AG09319 (cell line): ENCODE measurements at places on chromosomes 7 and 10.

GRCh38 chr7:102410123-102410522 is 14.0 kb downstream of the PRKRIP1 start:
- DNase-seq, result no peak

- DNase-seq, result no peak
Observed at GRCh38 chr10:24463611-24464426, 254.9 kb downstream of the KIAA1217 start.

DNA sequence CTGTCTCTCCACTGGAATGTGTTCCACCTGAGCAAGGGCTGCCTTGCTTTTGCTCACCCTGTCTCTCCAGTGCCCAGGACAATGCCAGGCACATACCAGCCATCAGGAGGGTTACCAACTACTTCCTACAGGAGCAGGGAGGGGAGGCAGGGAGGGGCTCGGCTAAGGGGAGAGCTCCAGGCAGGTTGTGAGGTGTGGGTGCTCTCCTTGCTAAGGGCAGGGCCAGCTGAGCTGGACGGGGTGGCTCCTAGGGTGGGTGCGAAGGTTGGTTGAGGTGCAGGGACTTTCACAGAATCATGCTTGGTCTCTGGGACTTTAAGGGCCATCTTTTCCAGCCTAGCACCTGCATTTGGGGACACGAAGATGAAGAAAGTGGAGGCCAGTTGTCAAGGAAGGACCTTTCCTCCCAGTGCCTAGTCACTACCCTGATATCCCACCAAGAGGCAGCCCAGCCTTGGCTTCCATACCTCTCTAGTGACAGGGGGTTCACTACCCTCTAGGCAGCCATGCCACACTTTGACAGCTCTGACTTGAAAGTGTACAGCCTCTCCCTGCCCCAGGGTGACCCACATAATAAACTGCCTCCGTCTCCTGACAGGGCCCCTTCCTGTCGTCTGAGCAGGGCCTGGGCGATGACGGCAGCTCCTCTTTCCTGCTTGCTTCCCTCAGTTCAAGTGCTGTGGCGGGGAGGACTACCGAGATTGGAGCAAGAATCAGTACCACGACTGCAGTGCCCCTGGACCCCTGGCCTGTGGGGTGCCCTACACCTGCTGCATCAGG is 46.5 kb downstream of the TSPAN15 start:
- no peak for DNase-seq

GRCh38 chr10:103257812-103258211 is 12.1 kb downstream of the RPEL1 start:
- DNase-seq, result no peak

DNA sequence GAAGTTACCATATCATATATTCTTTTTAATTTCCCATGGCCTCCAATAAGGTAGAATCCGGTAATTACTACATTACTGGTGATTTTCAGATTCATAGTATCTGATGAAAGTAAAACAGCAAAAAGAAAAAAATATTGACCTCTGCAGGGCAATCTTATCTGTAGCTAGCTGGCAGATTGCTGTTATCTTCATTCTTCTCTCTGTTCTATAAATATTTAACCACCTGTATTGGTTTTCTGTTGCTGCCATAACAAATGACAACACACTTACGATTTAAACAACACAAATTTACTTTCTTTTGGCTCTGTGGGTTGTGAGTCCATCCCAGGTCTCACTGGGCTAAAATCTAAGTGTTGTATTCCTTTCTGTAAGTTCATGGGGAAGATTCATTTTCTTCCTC is 164.5 kb downstream of the ZEB1 start:
- DNase-seq, result no peak

DNA sequence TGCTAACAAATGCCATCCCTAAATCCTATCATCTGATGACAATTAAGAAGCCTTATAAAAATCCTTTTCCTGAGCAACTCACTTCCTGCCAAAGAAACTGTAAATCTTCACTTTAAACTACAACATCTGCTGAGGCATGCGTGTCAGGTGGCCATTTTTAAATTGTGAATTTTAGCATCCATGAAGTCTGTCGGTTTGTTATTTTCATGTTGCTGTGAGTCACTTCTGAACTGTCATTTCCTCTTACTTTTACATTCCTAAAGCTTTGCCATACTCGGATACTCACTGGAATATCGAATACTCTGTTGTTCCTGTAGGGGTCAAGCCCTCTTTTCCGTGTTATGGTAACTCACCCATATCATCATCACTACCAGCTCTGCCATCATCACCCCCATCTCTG is 34.3 kb upstream of the TMEM26 start:
- no peak for DNase-seq

GRCh38 chr10:44382981-44383748 is 1.7 kb downstream of the CXCL12 start:
- no peak for DNase-seq

DNA sequence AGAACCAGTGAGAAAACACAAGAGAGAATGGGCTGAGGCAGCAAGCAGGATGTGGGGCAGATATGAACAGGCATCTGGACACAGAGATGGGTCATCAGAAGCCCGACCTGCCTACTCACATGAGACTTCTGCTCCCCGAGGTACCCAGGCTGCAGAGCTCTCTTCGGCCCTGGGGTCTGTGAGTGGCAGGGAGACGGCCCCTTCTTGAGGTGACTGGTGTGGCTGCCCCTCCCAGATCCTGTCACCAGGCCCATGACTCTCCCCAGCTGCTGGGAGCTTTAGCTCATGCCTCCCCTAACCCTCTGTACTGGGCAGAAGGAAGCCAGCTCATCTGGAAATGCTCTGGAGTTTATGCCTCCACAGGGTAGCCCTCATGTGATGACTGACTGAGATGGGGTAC is 157.6 kb upstream of the PCBD1 start:
- no peak for DNase-seq

GRCh38 chr7:18532813-18533212 is 37.3 kb downstream of the HDAC9 start:
- no peak for DNase-seq

DNA sequence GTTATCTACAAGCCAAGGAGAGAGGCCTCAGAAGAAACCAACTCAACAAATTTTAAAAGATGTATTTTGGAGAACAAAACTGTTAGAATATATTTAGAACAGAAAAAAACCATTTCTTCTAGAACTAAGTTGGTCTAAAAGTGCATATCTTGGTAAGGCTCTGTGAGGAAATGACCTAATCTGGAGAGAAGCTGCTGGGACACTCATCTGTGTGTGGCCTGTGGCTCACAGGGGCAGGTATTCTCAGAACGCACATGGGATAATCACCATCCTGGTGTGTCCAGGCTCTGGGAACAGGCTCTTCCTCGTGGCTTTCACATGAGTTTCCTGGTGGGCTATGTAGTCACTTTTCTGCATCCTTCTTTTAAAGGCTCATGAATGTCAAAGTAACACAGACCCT is 38.1 kb upstream of the PRSS1 start:
- no peak for DNase-seq

DNA sequence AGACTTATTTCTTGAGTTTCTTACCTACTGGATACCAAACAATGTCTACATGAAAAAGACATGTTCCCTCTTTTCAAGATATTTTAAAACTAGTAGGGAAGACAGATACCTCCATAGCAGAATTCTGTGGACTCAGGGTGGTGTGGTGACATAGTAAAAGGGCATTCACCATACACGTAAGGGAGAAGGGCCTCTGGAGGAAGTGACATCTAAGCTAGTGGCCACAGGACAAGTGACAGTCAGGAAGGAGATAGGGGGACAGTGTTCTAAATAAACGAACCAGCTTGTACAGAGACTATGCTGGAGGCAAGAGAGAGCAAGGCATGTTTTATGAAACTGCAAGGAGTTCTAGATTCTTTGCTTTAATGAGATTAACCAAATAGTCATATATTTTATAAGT is 321.7 kb upstream of the LRGUK start:
- no peak for DNase-seq

DNA sequence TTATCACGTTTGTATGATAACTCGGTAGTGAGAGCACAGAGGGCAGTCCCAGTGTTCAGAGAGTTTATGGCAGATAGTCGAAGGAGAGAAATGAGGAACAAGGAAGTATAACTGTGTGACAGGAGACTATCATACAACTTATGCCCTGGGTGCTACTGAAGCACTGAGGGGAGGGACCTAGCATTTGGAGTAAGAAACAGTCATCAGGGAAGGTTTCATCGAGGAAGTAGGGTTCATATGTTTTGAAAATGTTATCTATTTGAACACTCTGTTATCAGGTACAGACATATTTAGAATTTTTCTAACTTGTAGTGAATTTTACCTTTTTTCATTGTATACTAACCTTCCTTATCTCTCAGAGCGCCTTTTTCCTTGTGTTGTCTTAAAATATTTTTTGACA is 1214.4 kb upstream of the C7orf33 start:
- no peak for DNase-seq

- DNase-seq, result no peak
Observed at GRCh38 chr7:154871507-154871906, 131.4 kb downstream of the PAXIP1 start.

DNA sequence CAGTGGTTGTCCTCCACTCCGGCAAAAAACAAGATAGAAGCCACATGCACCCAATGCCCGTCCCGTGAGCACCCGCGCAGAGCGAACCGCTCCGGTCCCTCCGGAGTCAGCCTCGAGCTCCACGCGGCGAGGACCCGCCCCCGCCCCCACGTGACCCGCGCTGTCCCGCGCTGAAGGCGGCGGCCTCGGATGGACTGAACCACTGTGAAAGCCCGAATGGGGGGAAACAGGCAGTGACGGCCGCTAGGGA is 766 bp upstream of the EIF3B start:
- DNase-seq, result peak; percentile 68

- DNase-seq, result no peak
Observed at GRCh38 chr7:64884913-64885370, 18.1 kb upstream of the ZNF273 start.
